NCI-H1048 (cell line): ENCODE measurements at places on chromosomes 1 and 21.
A peak's percentile ranks its signal among the peaks of the same experiment; 100 is the strongest.

DNA sequence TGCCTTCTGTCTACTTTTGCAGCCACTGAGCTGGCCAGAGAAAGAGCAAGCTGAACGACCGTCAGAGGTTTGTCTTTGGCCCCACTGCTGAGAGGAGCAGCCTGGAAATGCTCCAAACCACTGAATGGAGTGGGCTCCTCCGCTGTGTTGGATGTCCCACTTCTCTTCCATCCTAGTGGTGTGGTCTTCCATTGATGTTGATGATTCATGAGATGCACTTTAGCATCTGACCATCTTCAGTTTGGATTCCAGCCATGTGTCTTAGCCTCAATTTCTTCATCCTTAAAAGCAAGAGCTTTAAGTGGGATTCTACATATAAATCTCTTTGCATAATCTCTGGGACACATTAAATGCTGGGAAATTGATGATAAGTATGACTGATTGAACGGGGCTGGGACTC is 276.9 kb downstream of the SIPA1L2 start:
- DNase-seq = no peak

GRCh38 chr1:147608596-147608995 is 61.7 kb downstream of the ACP6 start:
- DNase-seq = no peak

DNA sequence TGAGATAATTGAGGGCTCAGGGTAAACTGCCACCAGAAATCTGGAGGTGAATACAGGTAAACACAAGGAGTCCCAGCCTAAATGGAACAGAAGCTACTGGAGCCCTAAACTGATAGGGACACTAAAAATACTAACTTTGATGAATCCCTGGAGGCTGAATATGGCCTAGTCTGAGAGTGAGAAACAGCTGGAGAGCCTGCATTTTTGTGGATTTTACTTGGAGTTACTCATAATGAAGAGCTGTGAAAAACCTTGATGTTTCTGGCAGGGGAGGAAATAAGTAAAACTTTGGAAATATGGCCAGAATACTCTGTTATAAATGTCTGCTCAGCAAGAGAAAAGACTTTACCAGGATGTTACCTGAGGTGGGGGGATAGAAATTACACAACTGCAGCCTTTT is 164.4 kb downstream of the LIPI start:
- DNase-seq = no peak

- DNase-seq = no peak
These were observed 149.9 kb upstream of the DNAH14 start for GRCh38 chr1:224779536-224779935.

- no peak for DNase-seq
These were observed 19.7 kb downstream of the MFAP2 start for GRCh38 chr1:16960560-16961296.

DNA sequence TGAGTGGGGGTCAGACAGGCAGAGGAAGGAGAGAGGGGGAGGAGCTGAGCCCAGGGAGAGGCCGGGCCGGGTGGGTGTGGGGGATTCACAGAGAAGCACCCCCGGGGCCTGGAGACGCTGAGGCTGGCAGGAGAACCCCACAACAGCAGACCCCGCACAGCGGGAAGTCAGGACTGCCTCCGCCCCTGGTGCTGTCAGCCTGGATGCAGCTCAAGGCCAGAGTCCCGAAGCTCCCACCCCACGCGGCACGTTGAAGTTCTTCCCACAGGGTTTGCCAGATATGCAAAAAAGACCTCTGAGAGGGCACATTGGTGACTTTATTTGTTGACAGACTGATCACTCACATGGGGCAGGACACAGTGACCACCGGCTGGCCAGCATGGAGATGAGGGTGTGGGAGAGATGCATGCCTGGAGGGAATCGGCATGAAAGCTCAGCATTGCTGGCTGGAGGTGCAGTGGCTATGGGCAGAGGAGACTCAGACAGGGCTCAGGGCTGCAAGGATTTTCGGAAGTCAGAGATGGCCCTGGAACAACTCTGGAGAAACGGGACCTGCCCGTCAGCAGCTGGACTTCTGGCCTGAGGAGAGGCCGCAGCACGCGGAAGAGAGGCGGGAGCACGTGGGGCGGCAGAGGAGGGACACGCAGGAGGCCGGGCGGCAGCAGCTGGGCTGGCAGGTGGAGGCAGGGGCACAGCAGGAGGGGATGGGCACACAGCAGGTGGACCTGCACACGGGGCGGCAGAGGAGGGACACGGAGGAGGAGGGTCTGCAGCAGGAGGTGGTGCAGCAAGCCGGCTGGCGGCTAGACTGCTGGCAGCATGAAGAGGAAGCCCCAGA is 885 bp downstream of the KRTAP10-3 start:
- no peak for DNase-seq

- no peak for DNase-seq
These were observed 1.6 kb upstream of the EVA1C start for GRCh38 chr21:32410916-32411315.

- no peak for DNase-seq
These were observed 46.0 kb upstream of the PLA2G4A start for GRCh38 chr1:186782791-186783190.

DNA sequence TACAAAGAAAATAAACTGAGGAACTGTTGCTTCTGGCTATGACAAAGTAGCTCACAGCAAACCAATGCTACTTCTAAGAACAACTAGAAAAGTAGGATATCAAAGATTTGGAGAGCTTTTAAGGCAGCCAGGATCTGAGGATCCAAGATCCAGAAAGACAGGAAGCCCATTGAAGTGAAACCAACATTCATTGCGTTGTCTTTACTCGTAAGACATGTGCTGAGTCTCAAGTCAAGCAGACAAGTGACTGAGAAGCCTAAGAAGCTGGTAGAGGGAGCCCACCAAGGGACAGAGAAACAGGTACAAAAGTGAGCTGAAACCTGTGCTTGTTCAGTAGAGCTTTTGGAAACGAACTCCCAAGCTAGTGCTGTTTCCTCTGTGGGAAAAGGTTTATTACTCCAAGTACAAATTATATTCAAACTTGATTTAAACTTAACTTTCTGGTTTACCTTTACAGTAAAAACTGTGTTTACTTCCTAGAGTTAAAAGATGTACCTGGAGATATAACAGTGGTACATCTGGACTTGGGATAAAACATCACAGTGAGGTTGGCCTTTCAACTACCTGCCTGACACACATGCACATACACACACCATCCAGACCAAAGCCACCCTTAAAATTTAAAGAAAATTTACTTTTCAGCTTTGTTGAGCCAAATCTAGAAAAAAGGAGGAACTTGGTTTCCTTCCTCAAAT is 41.2 kb downstream of the NME7 start:
- no peak for DNase-seq

- DNase-seq = no peak
These were observed 6.8 kb downstream of the TMEM9 start for GRCh38 chr1:201147396-201148015.

- no peak for DNase-seq
These were observed 215.4 kb downstream of the OMA1 start for GRCh38 chr1:58331156-58331555.

DNA sequence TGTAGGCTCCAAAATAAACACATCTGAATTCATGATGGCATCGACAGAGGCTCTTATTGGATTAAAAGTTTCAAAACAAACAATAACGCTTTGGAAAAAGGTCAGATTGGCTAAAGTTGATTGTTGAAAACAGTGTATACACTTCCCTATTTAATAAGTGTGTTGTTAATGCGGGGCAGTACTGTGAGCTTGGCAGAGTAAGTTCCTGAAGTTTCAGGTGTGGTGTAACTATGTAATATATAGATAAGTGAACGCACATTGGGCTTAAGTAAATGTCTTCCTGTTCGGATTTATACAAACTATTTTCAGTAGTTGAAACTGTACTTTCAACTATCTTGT is 810 bp downstream of the ZBTB37 start:
- DNase-seq = no peak

DNA sequence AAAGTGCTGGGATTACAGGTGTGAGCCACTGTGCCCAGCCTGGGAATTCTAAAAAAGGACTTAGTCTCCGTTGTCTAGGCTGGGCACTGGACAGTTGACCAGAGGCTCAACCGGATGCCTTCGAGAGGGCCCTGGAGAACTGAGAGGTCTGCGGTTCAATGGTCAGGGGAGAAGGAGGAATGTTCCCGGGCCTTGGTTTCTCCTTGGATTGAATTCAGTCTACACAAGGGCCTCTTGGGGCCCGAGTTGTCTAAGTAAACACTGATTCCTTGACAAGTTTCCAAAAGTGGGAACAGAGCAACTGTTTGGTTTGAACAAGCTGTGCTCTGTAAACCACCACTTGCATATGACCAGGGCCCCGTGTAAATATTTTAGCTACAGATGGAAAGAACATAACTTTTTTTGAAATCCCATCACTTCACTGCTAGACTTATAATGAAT is 29.1 kb upstream of the CAPZB start:
- no peak for DNase-seq

DNA sequence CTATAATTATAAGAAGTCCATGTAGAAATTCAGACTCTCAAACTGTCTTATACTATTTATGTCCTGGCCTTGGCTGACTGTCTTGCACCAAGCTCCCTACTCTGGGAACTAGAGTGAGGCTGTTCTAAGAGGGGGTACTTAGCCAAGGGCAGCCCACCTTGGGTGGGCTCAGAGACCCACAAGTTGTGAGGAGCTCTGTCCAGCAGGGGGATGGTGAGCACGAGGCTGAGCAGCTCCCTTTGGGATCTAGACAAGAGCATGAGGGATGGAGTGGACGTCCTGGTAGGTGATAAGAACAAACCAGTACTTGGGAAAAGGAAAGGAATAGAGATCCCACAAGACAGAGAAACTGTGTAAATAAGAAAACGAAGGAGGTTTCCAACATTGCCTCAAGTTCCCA is 127.1 kb upstream of the SLC44A3 start:
- DNase-seq = no peak

DNA sequence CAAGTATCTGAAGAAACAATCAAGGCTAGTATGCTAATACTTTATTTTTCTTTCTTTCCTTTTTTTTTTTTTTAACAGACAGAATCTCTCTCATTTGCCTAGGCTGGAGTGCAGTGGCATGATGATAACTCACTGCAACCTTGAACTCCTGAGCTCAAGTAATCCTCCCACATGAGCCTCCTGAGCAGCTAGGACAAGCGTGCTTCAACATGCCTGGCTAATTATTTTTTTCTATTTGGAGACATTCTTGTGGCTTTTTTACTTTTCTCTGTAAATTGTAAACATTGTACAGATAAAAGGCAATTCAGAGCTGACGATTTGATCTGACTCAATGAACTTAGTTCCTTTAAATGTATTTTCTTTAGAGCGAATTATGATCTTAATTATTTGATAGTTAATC is 41.4 kb downstream of the CCDC18 start:
- peak; percentile 12 for DNase-seq

DNA sequence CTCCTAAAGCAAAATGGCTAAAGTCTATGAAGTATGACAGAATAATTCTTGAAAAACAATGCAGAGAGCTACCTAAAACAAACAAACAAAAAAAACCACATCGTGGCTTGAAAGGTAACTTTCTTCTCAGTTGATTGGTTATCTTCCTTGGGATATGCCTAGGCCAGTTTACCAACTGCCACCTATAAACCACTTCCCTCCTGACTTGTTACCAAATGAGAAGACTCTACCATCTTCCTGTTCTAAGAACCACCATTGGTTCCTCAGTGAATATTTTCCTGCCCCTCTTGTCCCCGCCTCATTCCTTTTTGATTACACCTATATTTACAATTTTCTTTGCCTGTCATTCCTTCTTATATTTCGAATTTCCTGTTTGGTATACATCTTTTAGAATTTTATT is 336.6 kb downstream of the SIPA1L2 start:
- no peak for DNase-seq

DNA sequence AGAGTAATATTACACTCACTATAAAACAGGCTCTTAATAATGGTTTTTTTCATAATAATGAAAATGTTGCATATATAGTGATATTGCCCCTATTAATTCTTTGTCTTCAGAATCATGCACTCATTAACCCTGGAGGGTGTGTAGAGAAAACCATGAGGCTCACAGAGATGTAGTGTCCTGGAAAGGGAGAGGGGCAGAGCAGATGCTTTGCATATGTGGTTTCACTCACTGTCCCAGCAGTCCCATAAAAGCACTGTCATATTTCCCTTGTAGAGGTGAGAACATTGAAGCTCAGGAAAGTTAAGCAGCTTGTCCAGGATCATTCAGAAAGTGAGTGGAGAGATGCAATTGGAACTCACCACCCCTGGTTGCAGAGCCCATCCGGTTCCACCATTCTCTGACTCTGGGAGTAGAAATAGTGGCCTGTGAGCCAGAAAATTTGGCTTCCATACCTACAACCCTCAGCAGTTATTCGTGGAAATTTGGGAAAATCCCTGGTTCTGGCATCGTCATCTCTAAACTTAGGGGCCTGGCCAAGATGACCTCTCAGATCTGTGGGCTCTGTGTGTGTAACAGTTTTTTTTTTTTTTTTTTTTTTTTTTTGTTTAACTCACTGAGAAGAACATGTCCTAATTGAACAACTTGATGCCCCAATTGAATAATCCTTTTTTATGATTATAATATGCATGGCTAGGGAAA is 86.4 kb downstream of the RGL1 start:
- peak; percentile 72 for DNase-seq

DNA sequence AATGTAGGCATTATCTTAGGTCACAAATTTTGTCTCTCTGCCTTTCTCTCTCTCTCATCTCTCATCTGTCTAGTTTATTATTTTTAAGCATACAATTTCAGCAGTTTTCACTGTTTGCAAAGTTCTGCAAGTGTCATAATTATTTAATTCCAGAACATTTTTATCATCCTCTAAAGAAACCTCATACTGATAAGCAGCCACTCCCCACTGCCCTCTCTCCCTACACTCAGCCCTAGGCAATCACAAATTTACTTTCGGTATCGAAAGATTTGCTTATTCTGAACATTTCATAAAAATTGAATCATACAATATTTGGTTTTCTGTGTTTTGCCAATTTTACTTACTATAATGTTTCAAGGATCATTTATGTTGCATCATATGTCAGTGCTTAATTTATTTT is 16.6 kb downstream of the OR6Y1 start:
- no peak for DNase-seq

DNA sequence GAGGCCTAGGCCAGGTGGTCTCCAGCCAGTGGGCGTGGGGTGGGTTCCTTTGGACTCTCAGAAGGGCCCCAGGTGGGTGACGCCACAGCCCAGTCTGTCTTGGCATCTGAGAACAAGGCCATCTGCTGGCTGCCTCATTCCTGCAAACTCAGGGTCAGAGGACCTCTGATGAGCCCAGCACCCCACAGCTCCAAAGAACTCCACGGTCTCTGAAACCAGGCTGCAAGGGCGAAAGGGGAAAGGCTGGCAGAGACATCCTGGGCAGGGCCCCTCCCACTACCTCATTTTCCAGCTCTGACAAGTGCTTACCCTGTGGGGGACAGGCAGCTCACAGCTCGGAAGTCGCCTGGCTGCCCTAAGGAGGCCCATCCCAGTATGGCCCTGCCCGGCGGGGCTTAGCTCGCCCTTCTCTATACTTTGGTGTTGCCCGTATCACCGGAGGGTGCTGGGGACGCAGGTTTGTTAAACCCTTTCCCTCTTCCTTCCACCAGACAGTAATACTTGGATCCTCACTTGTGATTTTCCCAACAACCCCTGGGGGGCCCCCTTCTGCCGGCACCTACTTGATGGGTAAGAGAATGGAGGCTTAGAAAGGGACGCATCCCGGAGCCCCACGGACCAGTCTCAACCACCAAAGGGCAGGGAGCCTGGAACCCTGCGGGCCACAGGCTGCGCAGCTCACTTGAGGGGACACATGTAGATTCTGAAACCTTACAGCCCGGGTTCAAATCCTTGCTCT is 10.9 kb upstream of the EDN2 start:
- DNase-seq = no peak

GRCh38 chr1:47893412-47893811 is 103.8 kb downstream of the TRABD2B start:
- DNase-seq = no peak

GRCh38 chr1:25022361-25023189 is 92.5 kb upstream of the RUNX3 start:
- no peak for DNase-seq
